CD4-positive, alpha-beta T cell treated with Interleukin-12 subunit alpha and Interleukin-12 subunit beta, for 1 hour (primary cell): ENCODE measurements at places on chromosomes 1 and 21.

DNA sequence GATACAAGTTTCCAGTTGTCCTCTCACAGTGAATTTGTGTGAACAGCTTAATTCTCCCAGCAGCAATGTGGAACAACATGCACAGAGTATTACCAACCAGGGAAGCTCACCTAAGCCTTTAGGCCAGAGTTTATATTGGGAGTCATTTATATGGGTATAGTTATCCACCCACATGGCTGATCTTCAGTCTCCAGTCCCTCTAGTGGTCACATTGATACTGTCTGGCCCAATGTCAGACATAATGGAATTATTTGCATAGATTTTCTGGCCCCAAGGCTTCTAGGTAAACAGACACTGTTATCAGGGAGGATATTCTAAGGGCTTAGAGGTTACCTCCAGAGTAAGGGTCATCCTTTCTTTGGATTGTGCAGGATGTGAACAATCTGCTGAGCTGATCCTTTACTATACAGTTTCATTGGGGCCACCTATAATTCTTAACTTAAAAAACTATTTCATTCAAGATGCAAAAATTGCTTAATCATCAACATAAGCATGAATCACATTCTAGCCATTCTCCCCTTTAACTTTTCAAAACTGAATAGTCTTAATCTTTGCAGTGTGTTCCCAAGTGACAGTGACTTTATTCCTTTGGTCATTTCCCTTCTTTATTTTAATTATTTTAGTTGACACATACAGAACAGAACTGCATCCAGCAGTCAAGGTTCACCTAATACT is 210.9 kb downstream of the LTN1 start:
- DNase-seq, result peak; percentile 5

GRCh38 chr1:56418151-56418631 is 161.2 kb downstream of the PLPP3 start:
- DNase-seq, result no peak

GRCh38 chr1:156384007-156384406 is 15.0 kb downstream of the RHBG start:
- no peak for DNase-seq

- DNase-seq, result no peak
Observed at GRCh38 chr1:236753964-236754363, 41.1 kb upstream of the MTR start.

DNA sequence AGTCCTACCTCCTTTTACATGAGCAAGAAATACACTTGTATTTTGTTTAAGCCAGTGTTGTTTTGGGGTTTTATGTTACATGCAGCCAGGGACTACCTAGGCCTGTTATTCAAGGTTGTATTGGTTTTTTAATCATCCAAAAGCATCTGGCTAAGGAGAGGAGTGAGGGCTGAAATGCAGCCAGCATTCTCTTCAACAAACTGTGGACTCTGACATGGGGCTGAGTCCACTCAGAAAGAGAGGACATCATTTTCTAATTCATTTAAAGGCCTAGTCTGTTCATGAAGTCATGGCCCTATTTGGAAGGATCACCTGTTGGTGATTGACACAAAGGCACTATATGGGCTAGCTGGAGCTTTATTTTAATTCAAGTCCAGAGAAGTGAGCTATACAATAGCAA is 190.4 kb downstream of the TTLL7 start:
- DNase-seq, result no peak

GRCh38 chr21:39345440-39345839 is 3.4 kb downstream of the HMGN1 start:
- no peak for DNase-seq

GRCh38 chr1:21661886-21662285 is 7.3 kb downstream of the RAP1GAP start:
- no peak for DNase-seq

DNA sequence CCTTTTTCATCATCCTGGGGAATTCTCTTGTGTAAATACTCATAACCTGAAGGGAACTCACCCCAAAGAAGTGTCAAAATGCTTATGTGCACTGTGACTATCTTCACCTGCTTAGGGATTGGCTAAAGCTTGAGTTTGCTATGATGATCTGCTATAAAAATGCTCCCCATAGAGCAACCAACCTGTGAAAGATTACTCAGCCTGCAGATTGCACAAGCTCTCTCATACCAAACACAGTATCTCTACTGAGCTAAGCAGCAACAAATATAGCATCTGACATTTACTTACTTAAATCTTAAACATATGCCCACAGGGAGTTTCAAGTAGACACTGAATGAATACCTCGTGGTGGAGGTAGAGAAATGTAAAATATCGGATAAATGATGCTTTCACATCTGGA is 725.8 kb downstream of the MRPL39 start:
- DNase-seq, result no peak

GRCh38 chr1:1118011-1118875 is 2.4 kb upstream of the C1orf159 start:
- no peak for DNase-seq

GRCh38 chr1:119626841-119627240 is 21.2 kb downstream of the ZNF697 start:
- DNase-seq, result no peak

GRCh38 chr1:200877839-200878551 is 5.2 kb downstream of the GPR25 start:
- DNase-seq, result peak; percentile 50

DNA sequence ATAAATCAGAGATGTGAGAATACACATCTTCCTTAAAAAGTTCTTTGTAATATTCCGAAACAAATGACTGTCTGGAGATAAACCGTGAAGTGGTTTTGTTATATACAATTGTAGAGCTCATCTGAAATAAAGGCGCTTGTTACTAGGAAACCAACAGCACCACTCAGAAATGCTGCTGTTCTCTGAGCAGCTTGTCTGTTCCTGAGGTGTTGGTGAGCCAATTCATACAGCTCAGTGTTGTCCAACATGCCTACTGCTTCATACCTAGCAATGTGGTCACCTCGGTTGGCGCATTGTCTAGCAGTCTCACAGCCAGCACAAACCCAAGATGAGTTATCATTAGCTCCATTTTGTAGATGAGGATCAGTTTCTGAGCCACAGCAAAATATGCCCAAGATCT is 44.4 kb downstream of the GFI1 start:
- DNase-seq, result no peak

- no peak for DNase-seq
Observed at GRCh38 chr1:65979136-65980044, 186.7 kb downstream of the PDE4B start.

- no peak for DNase-seq
Observed at GRCh38 chr1:220526294-220526693, 1.6 kb upstream of the MARK1 start.

DNA sequence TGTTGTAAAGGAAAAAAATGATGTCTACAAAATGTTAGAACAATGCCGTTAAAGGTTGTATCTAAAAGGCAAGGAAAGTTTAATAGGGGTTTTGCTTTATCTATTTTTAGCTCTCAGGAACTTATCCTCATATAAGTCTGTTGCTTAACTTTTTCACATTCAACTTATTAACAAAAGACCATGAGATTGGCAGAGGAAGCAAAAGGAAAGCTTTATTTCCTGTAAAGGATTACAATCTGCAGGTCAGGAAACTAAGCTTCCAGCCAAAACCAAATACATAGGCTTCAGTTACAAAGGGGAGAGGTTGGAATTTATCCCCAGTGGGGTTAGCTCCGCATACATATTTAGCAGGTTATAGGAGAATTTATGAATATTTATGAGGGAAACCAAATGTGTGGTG is 58.7 kb upstream of the KIAA1614 start:
- DNase-seq, result no peak

GRCh38 chr1:167081594-167082156 is 8.5 kb downstream of the GPA33 start:
- DNase-seq, result no peak

DNA sequence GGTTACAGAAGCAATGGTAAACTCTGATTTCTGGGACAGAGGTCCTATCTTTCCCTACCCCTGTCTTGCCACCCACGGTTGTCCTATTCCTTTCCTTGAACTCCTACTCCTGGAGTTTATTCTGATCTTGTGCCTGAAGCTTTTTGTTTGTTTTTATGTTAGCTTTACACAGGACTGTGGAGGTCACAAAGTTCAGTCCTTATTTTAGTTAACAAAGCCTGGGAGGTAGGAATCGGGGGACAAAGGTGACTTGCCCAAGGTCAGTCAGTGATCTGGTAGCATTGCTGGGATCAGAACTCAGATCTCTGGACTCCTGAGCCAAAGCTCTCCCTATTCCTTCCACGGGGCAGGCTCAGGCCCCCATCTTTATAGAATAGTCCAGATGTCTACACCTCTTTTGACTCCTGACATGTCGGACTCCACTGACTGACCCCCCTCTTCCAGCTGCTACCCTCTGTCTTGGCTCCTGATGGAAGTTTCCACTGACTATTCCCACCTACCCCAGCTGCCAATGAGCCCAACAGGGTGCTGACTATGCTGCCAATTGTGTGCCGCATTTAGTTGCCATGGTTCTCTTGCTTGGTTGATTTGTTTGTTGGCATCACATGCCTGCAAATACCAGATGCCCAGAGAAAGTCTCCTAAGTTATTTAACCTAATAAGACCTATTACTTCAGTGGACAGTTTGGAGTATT is 9.9 kb downstream of the F5 start:
- DNase-seq, result no peak

DNA sequence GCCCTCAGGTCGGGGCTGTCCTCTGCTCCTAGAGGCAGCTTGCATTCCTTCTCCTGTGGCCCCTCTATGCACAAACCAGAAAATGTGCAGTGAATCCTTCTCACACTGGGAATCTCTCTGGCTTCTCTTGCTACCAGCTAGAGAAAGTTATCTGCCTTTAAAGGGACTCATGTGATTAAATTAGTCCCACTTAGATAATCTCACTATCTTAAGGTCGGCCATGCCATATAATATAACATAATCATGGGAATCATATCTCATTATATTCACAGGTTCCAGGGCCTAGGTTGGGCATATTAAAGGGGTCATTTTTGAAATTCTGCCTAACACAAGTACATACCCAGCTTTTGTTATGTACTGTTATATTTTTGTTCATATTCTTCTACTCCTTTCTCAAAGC is 31.4 kb downstream of the PTGFR start:
- DNase-seq, result no peak

GRCh38 chr1:38361566-38361965 is 315.0 kb upstream of the POU3F1 start:
- no peak for DNase-seq

DNA sequence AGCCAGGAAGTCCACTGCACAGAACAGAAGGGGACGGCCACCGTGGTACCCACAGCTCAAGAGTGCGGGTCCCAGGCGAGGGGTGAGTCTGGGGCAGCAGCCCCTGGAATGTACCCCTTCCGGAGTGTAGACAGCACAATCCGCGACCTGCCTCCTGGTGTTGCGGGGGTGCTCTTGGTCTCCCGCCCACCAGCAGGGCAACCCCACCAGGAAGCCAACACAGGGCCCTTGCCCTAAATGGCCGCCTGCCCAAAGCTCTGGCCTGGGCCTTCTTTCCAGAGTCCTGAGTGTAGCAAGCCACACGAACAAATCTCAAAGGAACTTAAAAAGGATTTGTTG is 1.1 kb upstream of the SLC19A1 start:
- no peak for DNase-seq

GRCh38 chr1:20359451-20360330 is 69.0 kb downstream of the VWA5B1 start:
- DNase-seq, result peak; percentile 4

- DNase-seq, result no peak
Observed at GRCh38 chr1:167477986-167478385, 40.3 kb downstream of the CD247 start.

- DNase-seq, result no peak
Observed at GRCh38 chr21:25556091-25556490, 51.2 kb downstream of the MRPL39 start.

GRCh38 chr1:1428174-1428573 is 7.1 kb upstream of the ANKRD65 start:
- DNase-seq, result no peak

DNA sequence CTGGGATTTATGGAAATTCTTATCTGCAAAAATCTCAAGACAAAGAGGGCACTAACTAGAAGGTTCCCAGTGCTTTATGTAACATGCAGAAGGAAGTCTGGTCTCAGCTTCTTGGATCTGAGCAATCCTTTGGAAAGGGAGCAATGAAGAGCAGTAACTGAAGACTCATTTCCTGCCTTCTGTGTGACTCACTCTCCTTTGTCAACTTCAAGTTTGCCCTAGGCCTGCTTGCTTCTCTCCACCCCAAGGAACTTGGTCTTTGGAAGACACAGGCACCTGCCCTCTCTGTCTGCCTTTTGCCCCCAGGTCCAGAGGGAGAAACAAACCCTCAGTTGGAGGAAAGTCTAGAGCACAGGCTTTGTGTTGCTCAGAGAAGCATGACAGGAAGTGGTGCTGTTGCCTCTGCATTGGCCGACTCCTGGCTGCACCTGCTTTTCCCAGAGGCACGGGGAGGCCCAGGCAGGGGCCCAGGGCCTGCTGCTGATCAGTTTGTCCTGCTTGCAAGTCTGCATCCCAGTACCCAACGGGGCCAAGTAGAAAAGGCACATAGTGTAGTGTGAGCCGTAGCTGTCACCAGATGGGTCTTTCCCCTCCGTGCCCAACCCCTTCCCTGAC is 137.2 kb downstream of the DHRS3 start:
- peak; percentile 21 for DNase-seq

DNA sequence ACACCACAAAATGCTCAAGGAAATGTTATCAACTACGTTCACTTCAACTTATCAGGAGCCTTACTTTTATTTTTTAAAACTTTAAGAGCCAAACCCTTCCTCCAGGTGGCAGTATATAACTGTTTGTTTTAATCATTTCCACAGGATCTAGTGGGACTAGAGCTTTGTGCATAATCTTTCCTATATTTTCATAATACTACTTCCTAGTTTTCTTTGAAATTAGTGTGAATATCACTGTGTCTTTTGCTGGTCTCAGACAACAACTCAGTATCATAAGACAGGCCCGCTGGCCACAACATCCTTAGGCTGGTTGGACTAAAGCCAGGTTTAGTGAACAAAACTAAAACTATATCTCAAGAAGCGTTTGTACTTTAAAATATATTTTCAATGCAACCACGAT is 145.5 kb downstream of the TIAM1 start:
- peak; percentile 63 for DNase-seq

DNA sequence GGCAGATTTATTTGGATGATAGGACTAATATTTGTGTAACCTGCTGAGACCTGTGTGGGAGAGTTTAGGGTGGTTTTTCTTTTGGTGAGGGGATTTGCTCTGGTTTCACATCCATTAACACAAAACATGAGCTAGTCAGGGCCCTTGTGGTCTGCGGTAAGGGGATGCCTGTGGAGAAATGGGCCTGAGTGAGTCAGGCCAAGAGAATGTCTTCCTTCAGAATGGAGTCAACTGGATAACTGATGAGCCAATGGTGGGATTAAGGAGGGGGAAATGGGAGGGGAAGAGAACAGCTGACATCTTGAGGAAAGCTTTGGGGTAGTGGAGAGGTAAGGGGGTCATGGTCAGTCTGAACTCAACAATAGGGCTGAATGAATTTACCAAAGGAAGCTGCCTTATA is 13.9 kb downstream of the WNT2B start:
- no peak for DNase-seq

GRCh38 chr1:246320286-246320685 is 186.8 kb downstream of the SMYD3 start:
- DNase-seq, result no peak

DNA sequence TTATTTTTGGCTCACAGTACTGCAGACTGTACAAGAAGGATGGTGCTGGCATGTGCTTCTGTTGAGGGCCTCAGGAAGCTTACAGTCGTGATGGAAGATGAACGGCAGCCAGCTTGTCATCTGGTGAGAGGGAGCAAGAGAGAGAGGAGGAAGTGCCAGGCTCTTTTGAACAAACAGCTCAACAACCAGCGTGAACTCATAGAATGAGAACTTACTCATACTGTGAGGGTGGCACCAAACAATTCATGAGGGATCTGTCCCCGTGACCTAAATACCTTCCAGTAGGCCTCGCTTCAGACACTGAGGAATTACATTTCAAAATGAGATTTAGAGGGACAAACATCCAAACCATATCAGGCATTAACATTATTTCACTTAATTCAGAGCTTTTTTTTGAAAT is 84.7 kb downstream of the PKN2 start:
- no peak for DNase-seq
